A549 treated with RU486 at 1 μM for 4 hours (cell line): ENCODE measurements at places on chromosomes 16 and 17. TPM values are rescaled to one million over a fixed set of nuclear protein-coding genes. Genes with fewer than 3 reads are reported as not detected.

Gene MEIOC
- 1.3 to 3.3 TPM (median 2.5 TPM) in 5 replicates for total RNA-seq

Gene CTRB2
- not detected in 5 replicates for total RNA-seq

Gene MAP2K6
- total RNA-seq, result 6.8 to 10.0 TPM (median 8.4 TPM) in 5 replicates

Gene TBC1D3H
- not detected in 5 replicates for total RNA-seq

Gene SPATA22
- not detected in 5 replicates for total RNA-seq

Gene ROGDI
- 10.1 to 16.3 TPM (median 14.8 TPM) in 5 replicates for total RNA-seq

Gene ADORA2B
- total RNA-seq, result 10.9 to 17.7 TPM (median 15.5 TPM) in 5 replicates

Gene USP43
- total RNA-seq, result 3.8 to 5.2 TPM (median 4.0 TPM) in 5 replicates

Gene ELMO3
- 0.75 to 1.6 TPM (median 1.2 TPM) in 5 replicates for total RNA-seq

Gene CD300LD
- total RNA-seq, result not detected in 5 replicates

Gene LDHD
- 0.35 to 1.1 TPM (median 0.80 TPM) in 5 replicates for total RNA-seq

Gene NSMCE1
- 56.7 to 59.1 TPM (median 58.2 TPM) in 5 replicates for total RNA-seq

Gene RPH3AL
- total RNA-seq, result 19.2 to 28.6 TPM (median 23.1 TPM) in 5 replicates

Gene CD19
- total RNA-seq, result not detected in 5 replicates

Gene TBC1D3K
- not detected in 5 replicates for total RNA-seq

Gene RAPGEFL1
- total RNA-seq, result 2.4 to 2.7 TPM (median 2.5 TPM) in 5 replicates

Gene NHERF2
- 34.8 to 57.8 TPM (median 54.9 TPM) in 5 replicates for total RNA-seq

Gene DHX8
- 40.4 to 47.7 TPM (median 45.5 TPM) in 5 replicates for total RNA-seq

Gene TMED6
- total RNA-seq, result not detected in 5 replicates

Gene LUC7L3
- total RNA-seq, result 66.5 to 129 TPM (median 101 TPM) in 5 replicates

Gene NUPR1
- total RNA-seq, result 10.7 to 28.8 TPM (median 16.5 TPM) in 5 replicates

Gene TBC1D3G
- 0.07 TPM in 1 of 5 replicates, not detected in the others for total RNA-seq

Gene FBXW10
- total RNA-seq, result 0.69 to 1.8 TPM (median 1.1 TPM) in 5 replicates

Gene RIPOR1
- total RNA-seq, result 33.1 to 44.1 TPM (median 37.1 TPM) in 5 replicates

Gene SLC2A4
- total RNA-seq, result 0.07 to 0.29 TPM (median 0.17 TPM) in 5 replicates

Gene ACBD4
- 5.6 to 8.8 TPM (median 8.2 TPM) in 5 replicates for total RNA-seq

Gene HS3ST4
- not detected in 5 replicates for total RNA-seq

Gene TPSD1
- not detected in 5 replicates for total RNA-seq

Gene MT4
- not detected in 5 replicates for total RNA-seq

Gene ERCC4
- 3.4 to 8.7 TPM (median 6.5 TPM) in 5 replicates for total RNA-seq

Gene ELAC2
- total RNA-seq, result 103 to 111 TPM (median 106 TPM) in 5 replicates

Gene AANAT
- 0.38 to 0.74 TPM (median 0.57 TPM) in 4 of 5 replicates, not detected in the other for total RNA-seq

Gene CDH1
- total RNA-seq, result 3.7 to 4.7 TPM (median 4.4 TPM) in 5 replicates

Gene TP53TG3C
- 0.15 to 0.33 TPM (median 0.31 TPM) in 3 of 5 replicates, not detected in the others for total RNA-seq

Gene CDH16
- total RNA-seq, result 0.21 to 0.42 TPM (median 0.25 TPM) in 5 replicates

Gene KRT31
- total RNA-seq, result not detected in 5 replicates

Gene CRYBA1
- total RNA-seq, result not detected in 5 replicates

Gene MYO1D
- total RNA-seq, result 2.1 to 2.9 TPM (median 2.4 TPM) in 5 replicates

Gene PKMYT1
- total RNA-seq, result 57.5 to 96.6 TPM (median 92.5 TPM) in 5 replicates

Gene ASGR2
- total RNA-seq, result 0.36 TPM in 1 of 5 replicates, not detected in the others

Gene DNAH17
- total RNA-seq, result 1.0 to 1.8 TPM (median 1.4 TPM) in 5 replicates

Gene RBL2
- 6.8 to 13.9 TPM (median 13.6 TPM) in 5 replicates for total RNA-seq

Gene STAC2
- 0.12 to 0.34 TPM (median 0.21 TPM) in 5 replicates for total RNA-seq

Gene CNEP1R1
- 7.7 to 20.2 TPM (median 18.5 TPM) in 5 replicates for total RNA-seq

Gene PKD1
- total RNA-seq, result 37.4 to 56.1 TPM (median 48.8 TPM) in 5 replicates
